ENCODE measurements at places on chromosomes 13 and 19.
A peak's percentile ranks its signal among the peaks of the same experiment; 100 is the strongest.

DNA sequence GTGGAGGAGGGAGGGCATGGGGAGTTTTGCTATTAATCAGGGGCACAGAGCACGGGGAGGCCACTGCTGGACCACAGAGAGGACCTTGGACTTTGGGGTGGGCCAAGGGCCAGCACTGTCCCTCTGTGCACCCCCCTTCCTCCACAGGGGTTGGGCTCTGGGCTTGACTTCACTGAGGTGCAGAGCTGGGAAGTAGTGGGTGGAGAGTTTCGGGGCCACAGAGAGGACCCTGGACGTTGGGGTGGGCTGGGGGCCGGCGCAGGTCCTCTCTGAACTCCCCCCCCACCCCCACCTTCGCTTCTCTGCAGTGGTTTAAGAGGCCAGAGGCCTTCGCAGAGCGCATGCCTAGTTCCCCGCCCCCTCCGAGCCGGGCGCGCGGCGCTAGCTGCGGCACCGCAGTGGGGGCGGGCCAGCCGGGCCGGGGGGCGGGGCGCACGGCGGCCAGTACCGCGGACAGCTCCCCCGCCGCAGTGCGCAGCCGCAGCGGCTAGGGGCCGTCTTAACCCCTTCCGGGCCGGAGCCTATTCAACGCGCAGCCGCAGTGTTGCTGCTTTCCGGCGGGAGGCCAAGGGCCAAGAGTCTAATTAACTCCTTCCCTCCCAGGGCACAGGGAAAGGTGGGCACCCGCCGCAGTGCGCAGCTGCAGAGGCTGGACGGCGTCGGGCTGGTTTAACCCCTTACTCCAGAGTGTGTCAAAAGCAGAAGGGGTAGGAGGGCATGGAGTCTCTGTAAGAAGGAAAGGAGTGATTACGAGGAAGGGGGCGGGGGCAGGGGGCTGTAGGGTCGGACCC, 3.7 kb downstream of the KCNC3 start:
- peak; percentile 87 for DNase-seq

GRCh38 chr19:57280962-57281400, 696 bp downstream of the ZNF460 start:
- DNase-seq, result no peak

- DNase-seq, result no peak
Measured at GRCh38 chr13:106232681-106233080, 302.8 kb downstream of the EFNB2 start.

- no peak for DNase-seq
Measured at GRCh38 chr19:11261971-11262839, at the start of gene DOCK6. DOCK6 (minus strand) TSS chr19:11262524; CDS start chr19:11262440, 84 bp downstream.

- DNase-seq, result no peak
Measured at GRCh38 chr13:37138926-37139325, 33.5 kb upstream of the CSNK1A1L start.

GRCh38 chr19:1010586-1011510, 10.1 kb downstream of the TMEM259 start:
- no peak for DNase-seq

DNA sequence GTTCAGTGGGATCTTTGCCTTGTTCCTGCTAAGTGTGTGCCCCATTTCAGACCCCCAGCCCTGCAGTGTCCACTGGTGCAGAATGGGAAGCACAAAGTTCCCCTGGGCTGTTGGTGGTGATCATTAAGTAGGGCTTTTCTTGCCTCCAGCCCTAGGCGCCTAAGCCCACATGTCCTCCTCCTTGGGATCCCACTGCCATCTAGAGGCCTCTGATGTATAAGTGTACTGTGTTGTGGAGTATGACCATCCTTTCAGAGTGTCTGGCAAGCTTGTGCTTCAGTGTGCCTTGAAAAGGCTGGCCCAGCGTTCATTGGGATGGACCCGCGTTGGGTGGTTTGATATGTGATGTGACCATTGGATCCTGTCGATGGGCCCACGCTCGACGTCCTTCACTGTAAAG, 71.2 kb downstream of the WASF3 start:
- DNase-seq, result no peak

GRCh38 chr19:38719761-38720558, 24.3 kb downstream of the CAPN12 start:
- no peak for DNase-seq

- DNase-seq, result no peak
Measured at GRCh38 chr13:57409121-57409520, 222.4 kb upstream of the PCDH17 start.

GRCh38 chr13:87052731-87053130, 618.4 kb upstream of the SLITRK5 start:
- DNase-seq, result no peak

DNA sequence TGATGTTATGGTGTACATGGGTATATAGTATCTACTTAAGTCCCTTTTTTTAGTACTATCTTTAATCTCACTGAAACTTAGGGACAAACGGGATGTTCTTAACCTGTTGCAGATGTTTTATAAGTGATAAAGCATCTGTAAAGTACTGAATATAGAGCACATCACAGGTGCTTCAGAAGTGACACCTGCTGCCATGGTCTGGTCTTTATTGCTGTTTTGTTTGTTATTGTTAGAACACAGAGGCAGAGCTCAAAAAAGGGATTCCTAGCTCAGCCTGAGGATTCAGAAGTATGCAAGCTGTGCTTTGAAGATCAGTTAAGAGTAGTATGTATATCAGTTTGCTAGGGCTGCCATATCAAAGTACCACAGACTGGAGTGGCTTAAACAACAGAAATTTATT, 219.5 kb downstream of the DCT start:
- DNase-seq, result no peak

DNA sequence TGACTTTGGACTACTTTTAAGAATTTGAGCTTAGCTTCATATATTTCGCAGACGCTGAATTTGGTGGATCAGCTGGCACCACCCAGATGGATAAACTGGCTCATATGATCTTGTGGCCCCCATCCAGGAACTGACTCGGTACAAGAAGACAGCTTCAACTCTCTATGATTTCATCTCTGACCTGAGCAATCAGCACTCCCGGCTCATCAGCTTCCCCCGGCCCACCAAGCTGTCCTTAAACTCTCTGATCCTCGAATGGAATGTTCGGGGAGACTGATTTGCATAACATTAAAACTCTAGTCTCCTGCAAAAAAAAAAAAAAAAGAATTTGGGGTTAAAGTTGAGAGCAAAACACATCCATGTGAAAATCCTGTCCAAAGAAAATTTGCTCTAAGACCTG, 71.4 kb upstream of the IRS2 start:
- DNase-seq, result no peak

DNA sequence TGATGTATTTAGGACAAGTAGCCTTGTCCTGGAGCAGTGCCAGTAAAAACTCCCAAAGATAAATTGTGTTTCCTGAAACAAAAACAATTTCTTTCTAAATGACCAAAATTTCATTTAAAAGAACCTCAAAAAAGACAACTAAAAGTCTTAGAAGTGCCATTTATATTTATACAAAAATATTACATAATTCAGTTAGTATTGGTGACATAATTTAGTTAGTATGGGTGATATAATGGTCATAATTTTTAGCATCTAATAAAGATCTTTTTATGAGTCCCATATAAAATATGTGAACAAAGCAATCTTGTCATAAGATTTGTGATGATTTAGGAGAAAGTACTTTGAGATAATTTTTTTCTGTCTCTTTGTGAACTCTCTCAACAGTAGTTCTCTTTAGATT, 76.0 kb downstream of the ELF1 start:
- no peak for DNase-seq

- DNase-seq, result no peak
Measured at GRCh38 chr19:21566073-21566472, 60.7 kb downstream of the ZNF429 start.

GRCh38 chr13:48775285-48775684, 121.6 kb downstream of the CYSLTR2 start:
- no peak for DNase-seq

DNA sequence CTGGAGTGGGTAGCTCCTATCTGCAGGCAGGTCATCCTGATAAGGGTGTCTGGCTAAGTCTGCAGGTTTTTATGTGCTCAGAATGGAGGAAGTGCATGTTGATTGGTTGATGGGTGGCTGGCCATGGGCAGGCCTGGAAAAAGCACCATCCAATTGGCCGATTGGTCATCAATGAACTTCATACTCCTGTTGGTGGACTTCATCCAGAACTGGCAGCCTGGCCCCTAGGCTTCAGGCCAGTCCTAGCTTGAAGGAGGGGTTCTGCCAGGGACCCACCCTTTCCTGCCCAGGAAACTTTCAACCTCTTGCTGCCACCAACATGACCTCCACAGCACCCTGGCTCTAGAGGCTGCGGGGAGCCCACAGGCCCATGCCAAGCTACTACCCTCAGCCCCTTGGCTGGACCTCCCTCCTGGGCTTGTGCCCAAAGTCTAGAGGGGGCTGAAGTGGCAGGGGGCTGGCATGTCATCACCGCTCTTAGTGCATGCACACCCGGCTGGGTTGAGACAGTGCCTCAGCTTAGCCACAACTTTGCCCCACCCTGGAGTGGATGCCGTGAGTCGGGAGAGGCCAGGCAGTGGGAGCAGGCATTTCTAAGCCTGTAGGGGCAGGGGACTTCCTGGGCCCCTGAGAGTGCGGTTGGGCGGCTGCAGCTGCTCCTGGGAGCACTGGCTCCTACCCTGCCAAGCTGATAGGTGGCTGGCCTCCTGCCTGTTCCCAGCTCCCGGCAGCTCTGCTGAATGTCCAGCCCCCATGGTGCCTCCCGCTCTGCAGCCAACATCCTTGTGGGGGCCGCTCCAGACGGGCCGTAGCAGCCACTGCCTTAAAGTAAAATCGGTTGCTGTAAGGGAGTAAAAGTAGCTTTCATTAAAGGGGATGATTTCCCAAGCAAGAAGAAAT, 13.2 kb downstream of the DNAJC15 start:
- DNase-seq, result no peak

DNA sequence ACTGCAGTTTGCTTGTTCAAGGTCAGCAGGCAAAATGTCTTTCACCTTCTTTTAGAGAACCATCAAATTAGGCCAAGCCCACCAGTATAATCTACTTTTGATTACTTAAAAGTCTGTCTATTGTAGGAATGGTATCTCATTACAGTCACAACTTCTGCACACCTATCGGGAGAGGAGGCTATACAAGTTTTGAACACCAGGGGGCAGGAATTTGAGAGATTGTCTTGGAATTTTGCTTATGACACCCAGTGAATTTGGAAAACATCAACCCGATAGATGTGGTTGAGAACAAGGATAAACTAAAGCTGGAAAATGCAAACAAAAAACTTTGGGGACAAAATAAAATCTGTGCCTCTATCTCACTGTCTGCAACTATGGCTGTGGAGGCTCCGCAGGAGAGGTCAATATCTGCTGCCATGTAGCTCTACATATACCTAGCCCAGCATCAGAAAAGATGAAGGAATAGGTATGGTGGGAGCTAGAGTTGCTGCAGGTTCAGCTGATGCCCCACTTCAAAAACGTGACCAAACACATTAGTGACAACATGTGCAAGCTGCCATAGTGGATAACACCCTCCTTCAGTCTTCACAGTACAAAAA, 1299.2 kb upstream of the SPRY2 start:
- no peak for DNase-seq

- DNase-seq, result peak; percentile 77
Measured at GRCh38 chr19:46704379-46705076, 12.4 kb downstream of the PRKD2 start.

DNA sequence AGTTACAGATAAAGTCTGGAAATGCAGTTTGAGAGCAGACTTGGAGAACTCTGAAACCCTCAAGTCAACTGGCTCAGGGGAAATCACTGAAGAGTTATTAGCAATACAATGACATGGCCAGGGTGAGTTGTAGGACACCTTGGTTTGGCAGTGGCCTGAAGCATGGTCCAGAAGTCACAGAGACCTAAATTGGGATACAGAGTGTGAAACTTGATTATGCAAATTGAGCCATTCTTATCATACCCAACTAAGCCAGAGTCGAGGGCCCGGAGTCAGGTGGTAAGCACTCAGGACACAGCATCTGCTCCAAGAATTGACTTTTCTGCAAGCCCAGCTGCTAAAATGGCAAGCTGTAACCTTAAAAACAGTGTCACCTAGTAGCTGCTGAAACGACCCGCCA, 224.5 kb downstream of the DCLK1 start:
- no peak for DNase-seq

- no peak for DNase-seq
Measured at GRCh38 chr19:45354241-45354842, 13.8 kb downstream of the KLC3 start.

- DNase-seq, result no peak
Measured at GRCh38 chr19:35357867-35358573, at the start of gene FFAR3. FFAR3 (plus strand) TSS chr19:35358460; CDS start chr19:35358891, 431 bp downstream.

DNA sequence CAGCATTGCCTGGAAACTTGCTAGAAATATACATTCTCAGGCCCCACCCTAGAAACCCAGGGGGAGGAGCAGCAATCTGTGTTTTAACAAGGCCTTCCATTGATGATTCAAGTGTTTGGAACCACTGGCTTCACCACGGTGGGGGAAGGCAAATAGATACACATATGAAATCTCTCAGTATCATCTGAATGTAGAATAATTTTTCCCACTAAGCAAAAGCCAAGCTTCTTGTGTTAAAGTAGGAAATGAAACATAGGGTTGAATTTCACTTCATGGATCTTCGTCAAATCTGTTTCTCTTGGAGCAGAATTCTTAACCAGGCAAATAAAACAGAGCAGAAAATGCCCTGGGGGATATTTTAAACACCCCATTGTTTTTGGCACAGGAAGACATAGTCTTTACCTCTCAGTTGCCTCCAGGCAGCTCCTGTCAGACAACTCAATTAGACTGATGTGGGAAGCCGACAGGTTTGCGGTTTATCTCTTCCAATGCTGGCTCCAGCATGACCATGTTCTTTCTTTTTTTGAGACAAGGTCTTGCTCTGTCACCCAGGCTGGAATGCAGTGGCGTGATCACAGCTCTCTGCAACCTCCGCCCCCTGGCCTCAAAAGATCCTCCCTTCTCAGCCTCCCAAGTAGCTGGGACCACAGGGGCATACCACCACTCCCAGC, 213.0 kb downstream of the FOXO1 start:
- DNase-seq, result no peak

- peak; percentile 30 for DNase-seq
Measured at GRCh38 chr19:48255376-48256303, at the start of gene CARD8. CARD8 (minus strand) TSS chr19:48255912; CDS start chr19:48241020, 14,892 bp downstream.

DNA sequence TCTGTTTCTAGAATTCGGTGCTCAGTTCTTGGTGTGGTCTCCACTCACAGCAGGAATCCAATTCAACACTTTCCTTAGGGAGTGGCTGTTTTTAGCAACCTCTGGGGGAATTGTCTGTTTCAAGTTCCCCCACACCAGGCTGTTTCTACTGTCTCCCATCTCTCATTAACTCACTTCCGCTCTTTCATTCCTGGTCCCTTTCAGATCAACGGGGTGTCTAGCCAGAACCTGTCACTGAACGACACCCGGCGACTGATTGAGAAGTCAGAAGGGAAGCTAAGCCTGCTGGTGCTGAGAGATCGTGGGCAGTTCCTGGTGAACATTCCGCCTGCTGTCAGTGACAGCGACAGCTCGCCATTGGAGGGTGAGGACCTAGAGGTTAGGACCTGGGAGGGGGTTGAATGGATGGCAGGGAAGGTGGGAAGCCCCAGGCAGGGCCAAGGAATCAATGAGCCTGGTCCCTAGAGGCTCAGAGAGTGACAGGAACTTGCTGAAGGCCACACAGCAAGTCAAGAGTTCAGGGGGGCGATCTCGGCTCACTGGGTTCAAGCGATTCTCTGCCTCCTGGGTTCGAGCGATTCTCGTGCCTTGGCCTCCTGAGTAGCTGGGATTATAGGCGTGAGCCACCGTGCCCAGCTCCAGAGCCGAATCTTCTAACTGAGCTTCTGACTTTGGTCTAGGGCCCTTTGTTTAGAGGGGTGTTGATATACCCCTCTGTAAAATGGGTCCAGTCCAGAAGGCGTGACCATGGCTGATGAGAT, 25.5 kb downstream of the TJP3 start:
- no peak for DNase-seq

- no peak for DNase-seq
Measured at GRCh38 chr19:40827386-40828247, 22.6 kb downstream of the CYP2A6 start.

- no peak for DNase-seq
Measured at GRCh38 chr13:32175307-32175706, 139.9 kb downstream of the ZAR1L start.
